Cerebellar nuclear complex (tissue), 1 donor: ENCODE measurements at places on chromosomes 16 and 17.

DNA sequence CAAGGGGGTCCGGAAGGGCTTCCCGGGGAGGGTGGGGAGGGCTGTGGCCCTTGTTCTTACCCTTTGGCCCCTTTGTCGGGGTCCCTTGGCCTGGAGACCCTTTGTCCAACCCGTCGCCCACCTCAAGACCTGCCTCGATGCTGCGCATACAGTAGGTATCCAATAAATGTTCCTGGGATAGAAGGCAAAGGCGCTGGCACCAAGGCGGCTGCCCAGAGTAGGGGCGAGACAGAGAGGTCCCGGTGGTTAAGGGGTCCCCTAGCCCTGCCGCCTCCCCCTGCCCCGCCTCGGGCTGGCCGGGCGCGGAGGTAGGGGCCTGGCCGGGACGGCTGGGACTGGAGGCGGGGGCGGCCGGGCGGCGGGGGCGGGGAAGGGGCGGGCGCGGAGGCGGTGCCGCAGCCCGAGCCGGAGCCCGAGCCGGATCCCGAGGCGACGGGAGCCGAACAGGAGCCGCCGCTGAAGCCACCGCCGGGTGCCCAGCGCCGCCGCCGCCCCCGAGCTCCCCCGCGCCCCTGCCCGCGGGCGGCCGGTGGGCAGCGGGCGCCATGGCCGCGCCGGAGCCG is at the start of gene NHERF2:
Gene NHERF2 (plus strand): TSS at position 442 of the 563 bp plus-strand sequence. CDS start 104 bp downstream, at position 546.
- no peak for DNase-seq

GRCh38 chr17:30917050-30917449 is 4.7 kb upstream of the ADAP2 start:
- DNase-seq = no peak

DNA sequence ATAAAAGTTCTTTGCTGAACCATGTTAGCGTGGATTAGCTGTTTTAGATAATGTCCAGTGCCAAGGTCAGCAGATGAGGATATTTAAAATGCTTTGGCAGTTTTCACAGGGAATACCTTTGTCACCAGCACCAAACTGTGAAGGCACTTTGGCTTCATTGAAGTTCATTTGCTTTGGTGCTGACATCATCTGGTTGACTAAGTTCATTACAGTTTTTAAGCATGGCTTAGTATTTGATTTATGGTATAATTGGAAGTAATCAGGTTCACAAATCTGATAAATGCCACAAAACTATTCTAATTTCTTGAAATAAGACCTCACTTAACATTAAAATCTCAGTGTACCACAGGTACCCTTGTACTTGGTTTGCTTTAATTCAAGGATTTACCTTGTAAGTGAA is 4.3 kb downstream of the GID4 start:
- DNase-seq = no peak

DNA sequence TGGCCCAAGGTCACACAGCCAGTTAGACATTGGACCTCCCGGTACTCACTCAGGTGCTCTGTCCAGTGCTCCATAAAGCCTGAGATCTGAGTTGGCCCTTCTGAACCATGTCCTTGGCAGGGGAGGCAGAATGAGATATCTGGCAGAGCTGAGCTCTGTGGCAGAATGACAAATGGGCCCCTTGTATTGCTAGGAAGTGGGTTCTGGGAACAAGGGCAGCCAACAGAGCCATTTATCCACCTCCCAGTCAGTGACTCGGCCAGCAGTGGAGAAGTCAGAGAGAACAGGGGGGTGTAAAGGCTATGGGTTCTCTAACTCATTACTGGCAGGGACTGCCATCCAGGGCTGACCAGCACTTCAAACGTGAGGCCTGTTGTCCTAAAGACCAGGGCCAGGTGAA is 117.1 kb upstream of the NLRP1 start:
- no peak for DNase-seq

DNA sequence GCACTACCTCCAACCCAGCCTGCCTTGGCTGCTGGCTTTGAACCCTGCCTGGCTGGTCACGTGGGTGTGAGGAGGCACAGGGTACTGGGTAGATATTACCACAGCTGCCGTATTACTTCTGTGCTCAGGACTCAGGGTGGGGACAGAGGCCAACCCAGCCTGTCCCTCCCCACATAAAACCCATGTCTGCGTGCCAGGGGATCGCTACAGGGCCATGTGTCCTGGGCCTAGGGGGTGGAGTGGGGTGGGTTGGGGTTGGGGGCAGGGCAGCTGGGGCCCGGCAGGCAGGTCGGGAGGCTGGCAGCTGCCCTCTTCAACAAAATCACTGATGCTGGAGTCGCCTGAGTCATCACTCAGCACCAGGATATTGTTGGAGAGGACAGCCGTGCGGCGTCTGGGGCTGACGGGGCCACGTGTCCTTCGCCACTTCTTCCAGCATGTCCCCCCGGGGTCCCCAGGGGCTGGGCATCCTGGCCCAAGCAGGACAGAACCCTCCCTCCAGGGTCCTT is 39.7 kb upstream of the PVALEF start:
- no peak for DNase-seq

- no peak for DNase-seq
Measured at GRCh38 chr16:17305694-17306093, 165.1 kb downstream of the XYLT1 start.

DNA sequence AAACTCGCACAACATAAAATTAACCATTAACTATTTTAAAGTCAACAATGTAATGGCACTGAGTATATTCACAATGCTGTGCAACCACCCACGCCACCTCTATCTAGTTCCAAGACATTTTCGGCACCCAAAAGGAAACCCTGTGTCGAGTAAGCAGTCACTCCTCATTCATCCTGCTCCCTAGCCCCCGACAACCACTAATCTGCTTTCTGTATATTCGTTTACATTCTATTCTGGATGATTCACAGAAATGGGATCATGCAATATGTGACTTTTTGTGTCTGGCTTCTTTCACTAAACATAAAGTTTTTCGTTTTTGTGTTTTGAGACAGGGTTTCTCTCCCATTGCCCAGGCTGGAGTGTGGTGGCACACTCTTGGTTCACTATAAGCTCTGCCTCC is 42.2 kb upstream of the HAPSTR1 start:
- DNase-seq = no peak

DNA sequence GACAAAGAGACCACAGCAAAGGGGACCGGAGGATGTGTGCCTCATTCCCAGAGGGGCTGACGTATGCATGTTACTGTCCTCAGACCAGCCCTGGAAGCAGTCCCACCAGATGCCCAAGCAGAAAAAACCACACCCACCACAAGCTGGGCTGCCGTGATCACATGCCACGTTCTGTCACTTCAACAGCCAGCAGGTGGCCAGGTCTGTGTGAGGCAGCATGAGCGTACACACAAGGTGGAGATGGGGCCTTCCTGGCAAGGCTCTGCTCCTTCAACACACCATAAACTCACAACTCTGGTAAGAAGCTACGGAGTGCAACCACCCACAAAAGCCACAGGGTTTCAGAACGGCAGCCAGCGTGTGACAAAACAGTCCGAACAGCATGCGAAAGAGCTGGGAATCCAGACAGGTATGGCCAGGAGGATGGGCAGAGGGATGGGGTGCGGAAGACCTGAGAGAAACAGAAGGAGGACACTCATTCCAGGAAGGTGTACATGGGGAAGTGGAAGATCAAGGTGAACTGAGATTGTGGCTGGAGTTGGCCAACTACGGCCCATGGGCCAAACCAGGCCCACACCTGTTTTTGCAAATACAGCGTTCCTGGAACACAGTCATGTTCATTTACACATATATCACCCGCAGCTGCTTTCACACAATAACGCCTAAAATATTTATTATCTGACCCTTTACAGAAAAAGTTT is 27.9 kb downstream of the MBTPS1 start:
- no peak for DNase-seq

DNA sequence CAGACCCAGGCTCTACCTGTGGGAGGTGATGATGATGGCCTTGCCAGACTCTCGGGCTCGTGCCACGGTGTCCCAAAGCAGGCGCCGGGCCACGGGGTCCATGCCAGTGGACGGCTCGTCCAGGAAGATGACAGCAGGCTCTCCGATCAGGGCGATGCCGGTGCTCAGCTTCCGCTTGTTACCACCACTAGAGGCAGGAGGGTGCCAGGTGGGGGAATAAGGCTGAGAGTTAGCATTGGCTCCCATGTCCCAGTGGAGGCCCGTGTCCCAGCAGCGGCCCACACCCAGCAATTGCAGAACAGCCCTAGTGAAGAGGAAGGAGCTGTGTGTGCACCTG is 10.3 kb upstream of the RNPS1 start:
- DNase-seq = no peak

GRCh38 chr16:28931801-28932225 is at the start of gene CD19:
Gene CD19 (plus strand): TSS chr16:28931971. CDS start chr16:28932001, 30 bp downstream.
- no peak for DNase-seq

DNA sequence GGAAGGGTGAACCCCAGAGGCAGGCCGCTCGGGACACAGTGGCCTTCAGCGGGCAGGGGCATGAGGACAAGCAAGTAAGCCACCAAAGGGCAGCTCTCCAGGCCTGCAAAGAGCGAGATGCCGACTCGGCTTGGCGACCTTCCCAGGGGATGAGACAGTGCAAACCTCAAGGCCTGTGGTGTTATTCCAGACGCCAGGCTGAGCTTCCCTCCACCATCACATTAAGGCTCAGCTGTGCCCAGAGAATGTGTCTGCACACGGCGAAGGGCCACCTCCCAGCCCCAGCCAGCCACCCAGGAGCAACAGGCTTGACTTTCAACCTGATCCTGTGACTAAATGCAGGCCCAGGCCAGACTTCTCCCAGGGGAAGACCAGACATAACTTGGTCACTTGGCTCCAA is 251.4 kb downstream of the SOX9 start:
- no peak for DNase-seq

DNA sequence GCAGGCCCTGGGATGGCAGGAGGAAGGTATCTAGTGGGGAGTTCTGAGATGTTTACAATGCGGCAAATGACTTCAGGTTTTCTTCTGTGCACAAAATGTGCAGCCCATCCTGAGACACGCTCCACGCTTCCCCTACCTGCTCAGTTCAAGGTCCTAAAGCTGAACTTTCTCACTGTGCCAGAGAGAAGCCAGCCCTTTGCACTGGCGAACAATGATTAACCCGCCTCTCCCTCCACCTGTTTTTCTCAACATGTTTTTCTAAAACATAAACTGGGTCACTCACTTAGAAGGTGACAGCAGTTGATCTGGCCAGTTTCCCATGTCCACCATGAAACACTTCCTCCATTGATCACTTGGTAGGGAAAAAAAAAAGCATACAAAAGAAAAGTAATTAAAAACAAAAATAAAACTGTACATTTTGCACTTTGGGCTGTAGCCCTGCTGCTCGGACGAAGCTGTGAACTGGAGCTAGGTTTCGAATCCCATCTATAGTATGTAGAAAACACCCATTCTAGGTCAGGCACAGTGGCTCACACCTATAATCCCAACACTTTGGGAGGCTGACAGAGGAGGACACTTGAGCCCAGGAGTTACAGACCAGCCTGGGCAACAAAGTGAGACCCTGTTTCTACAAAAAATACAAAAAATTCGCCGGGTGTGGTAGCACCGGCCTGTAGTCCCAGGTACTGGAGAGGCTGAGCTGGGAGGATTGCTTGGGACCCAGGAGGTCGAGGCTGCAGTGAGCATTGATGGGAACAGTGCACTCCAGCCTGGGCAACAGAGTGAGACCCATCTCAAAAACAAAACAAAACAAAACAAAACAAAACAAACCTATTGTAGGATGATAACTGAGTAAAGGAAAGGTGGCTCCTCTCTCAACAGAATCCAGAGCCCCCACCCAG is 6.1 kb upstream of the G6PC1 start:
- DNase-seq = no peak

GRCh38 chr16:48608452-48608851 is 1.5 kb downstream of the N4BP1 start:
- no peak for DNase-seq

DNA sequence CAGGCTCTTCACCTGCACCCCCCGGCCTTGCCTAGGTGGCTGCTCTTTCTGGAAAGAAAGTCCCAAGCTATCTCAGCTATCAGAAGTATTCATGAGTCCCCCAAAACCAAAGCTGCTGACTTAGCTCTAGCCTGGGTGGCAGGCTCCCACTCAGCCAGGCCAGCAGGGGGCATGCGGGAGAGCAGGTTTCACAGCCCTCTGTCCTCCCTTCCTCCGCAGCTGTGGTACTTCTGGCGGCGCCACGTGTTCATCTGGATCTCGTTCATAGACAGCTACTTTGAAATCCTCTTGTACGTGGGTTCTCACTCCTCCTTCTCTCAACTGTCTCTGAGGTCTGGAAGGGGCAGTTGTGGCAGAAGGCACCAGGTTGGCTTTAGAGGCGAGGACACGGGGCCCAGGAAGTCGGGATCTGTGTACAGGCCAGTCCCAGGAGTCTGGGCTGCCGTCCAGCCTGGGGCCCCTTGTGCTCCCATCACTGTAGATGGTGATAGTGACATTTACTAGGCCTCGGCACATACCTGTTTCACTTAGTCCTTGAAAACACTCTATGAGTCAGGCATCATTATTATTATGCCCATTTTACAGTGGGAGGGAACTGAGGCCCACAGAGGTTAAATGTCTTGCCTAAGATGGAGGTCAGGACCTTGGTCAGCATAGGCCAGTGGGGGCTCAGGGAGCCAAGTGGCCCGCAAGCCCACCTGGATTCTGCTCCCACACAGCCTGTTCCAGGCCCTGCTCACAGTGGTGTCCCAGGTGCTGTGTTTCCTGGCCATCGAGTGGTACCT is 12.9 kb downstream of the TRPV2 start:
- no peak for DNase-seq

- no peak for DNase-seq
Measured at GRCh38 chr17:5536866-5537650, 47.3 kb downstream of the NLRP1 start.

GRCh38 chr16:31006086-31006385 is 4.4 kb downstream of the STX1B start:
- no peak for DNase-seq

GRCh38 chr17:40090237-40091119 is 9.9 kb downstream of the NR1D1 start:
- DNase-seq = no peak

DNA sequence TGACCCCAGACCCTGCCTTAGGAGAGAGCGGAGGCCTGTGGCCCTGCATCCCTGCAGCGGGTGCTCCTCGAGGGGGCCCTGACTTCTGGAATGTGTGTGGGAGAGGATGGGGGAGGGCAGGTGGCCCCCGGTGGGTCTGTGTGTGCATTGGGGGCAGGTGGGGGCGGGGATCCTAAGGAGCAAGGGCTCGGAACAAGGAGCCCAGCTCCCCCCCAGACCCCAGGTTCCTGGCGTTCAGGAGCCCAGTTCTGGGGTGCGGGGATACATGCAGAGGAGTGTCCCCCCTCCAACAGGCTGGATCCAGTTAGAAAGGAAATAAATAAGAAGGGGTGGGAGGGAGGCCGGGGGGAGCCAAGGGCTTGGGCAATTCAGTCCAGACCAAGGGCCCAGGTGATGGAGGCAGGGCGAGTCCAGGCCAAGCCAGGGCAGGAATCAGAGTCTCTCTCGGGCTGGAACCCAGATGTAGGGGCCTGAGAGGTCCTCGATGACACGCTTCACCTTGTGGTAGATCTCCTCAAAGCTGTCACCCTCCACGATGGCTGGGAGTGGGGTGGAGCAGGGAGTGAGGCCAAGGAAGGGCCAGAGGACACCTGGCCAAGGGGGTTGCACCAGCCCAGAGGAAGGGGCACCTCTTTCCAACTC is 11.2 kb upstream of the ASGR1 start:
- no peak for DNase-seq
